ENCODE measurements at places on chromosomes 6 and 20.

DNA sequence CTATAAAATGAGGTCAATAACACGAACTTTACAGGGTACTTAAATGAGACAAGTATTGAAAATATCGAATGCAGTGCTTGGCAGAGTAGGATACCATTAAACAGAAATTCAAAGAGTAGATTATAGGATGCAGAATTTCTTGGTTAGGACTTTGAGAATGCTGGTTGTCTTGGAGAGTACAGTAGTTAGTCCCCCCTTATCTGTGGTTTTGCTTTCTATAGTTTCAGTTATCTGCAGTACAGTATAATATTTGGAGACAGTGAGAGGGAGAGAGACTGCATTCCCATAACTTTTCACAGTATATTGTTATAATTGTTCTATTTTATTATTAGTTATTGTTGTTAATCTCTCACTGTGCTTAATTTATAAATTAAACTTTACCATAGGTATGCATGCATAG lies 290.5 kb downstream of the BTBD9 start:
- no peak for DNase-seq

DNA sequence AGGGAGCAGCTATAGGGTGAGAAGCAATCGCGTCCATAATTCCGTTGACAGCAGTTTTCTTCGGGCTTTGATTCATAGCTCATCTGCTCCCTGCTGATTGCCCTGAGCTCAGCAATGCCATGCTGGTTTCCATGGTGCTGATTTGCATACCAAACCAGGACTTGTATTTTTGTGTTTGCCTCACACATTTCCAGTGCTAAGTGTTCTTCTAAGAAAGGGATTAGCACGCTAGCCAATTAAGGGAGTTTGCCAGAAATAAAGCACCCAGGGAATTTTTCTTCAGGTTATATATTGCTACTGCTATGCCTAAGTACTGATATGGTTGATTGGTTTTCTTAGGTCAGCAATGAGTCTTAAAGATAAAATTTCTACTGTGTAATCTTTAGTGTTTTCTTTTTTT lies 177.6 kb downstream of the PLCB1 start:
- DNase-seq = no peak

GRCh38 chr20:15098351-15098750 lies 760.9 kb upstream of the FLRT3 start:
- DNase-seq = no peak

GRCh38 chr6:53048431-53049195 lies 16.6 kb upstream of the FBXO9 start:
- DNase-seq = no peak

GRCh38 chr6:56914798-56915658 lies 39.9 kb upstream of the BEND6 start:
- DNase-seq = no peak

GRCh38 chr6:105874835-105875626 lies 211.1 kb upstream of the PRDM1 start:
- DNase-seq = no peak

- no peak for DNase-seq
Observed at GRCh38 chr20:21490105-21490504, 23.8 kb downstream of the NKX2-2 start.

- DNase-seq = no peak
Observed at GRCh38 chr20:2314759-2315439, 19.1 kb downstream of the TGM3 start.

- DNase-seq = no peak
Observed at GRCh38 chr20:61271312-61272231, 19.5 kb downstream of the CDH4 start.

- DNase-seq = no peak
Observed at GRCh38 chr6:4299476-4299875, 164.1 kb upstream of the ECI2 start.

DNA sequence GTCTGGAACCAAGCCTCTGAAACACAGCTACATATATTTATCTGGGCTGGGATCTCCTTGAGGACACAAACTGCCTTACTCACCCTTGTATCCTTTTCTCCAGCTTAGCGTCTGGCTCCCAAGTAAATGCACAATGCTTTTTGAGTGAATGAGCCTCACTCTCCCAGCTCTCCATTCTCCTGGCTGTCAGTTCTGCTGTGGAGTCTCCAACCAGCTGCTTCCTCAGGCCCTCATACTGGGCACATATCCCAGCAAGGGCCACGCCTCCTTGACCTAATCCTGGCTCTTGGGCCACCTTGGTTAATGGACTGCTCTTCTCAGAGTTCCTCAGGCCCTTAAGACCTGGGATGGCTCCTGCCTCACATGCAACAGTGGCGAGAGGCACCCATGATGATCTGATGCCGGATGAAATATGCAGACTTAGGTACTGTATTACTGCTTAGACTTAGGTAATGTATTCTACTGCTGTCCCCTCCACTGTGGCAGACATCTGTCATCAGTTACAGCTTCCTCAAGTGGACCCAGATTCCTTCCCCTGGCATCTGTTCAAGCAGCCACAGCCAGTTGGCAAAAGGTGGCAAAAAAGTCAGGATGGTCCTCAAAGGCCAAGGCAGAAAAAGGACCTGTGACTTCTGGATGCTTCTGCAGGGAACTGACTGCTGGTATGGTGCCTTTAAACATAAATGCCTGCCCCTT lies 16.5 kb downstream of the SNHG17 start:
- DNase-seq = no peak

- no peak for DNase-seq
Observed at GRCh38 chr6:25165177-25165576, 114.0 kb upstream of the CARMIL1 start.

- DNase-seq = no peak
Observed at GRCh38 chr20:57008217-57008616, 258.2 kb downstream of the BMP7 start.

DNA sequence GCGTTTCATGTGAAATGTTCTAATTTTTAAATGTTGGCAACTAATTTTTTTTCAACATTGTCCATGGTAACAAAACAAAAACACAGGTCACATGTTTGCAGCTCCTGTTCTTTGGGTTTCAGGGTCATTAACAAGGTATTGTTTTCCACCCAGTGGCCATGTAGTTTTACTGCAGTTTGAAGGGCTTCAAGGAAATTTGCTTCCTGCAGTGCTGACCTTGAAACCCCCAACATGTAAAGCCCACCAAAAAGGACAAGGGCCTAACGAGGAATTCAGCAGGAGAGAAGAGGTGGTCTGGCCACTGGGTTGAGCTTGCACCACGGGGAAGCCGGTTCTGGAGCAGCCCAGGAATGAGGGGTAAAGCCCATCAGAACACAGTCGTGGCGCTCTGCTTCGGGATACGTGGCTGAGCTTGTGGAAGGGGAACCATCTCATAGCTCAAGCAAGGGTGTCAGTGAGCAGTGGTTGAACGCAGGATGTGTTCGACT lies 13.9 kb upstream of the KLHL31 start:
- DNase-seq = no peak
